ENCODE measurements at places on chromosomes 7 and 10.

GRCh38 chr7:66779669-66780409, 39.3 kb downstream of the RABGEF1 start:
- no peak for DNase-seq

DNA sequence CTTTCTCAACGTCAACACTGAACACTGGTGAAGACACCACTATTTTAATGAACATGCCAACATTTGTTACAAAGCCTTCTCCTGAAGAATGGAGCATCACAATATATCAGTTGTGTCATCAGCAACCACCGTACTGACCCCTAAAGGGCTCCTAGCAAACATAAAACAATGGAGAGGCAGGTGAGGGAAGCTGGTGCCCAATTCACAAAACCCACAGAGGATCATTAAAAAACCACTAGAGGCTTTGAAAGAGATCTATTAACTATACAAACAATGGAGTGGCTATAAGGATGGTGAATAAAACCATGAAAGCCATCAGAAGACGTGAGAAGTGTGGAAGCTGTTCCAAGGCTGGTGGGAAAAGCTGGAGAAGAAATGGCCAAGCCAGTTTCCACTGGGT, 150.8 kb downstream of the FAM107B start:
- no peak for DNase-seq

- peak; percentile 86 for DNase-seq
Measured at GRCh38 chr7:90720984-90721760, 125.1 kb downstream of the CDK14 start.

DNA sequence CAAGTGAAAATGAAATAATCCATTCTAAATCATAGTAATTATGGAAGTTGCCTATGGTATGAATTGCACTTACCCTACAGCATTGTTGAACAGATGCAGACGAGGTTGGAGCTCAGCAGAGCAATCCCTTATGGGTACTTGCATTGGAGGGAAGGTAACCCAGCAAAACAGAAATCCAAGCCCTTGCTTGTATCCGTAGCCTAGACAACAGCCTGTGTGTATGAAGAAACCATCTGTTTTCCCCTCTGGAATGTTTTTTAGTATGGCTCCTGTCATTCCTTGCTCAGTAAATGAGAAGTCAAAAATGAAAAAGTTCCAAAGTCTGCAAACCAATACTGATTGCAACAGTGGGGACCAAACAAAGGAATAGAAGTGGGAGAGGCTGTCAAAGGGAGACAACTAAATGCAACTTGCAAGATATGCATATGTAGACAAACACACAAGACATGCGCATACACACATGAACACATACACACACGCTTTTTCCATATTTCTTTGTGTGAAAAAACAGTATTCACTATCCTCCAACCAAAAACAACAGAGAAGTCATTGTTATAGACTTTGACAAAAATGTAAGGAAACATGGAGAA, 260.8 kb downstream of the DYNC1I1 start:
- DNase-seq = no peak

- DNase-seq = no peak
Measured at GRCh38 chr10:113911839-113912238, 57.4 kb downstream of the NHLRC2 start.

- no peak for DNase-seq
Measured at GRCh38 chr10:51139176-51139575, 64.9 kb downstream of the PRKG1 start.

DNA sequence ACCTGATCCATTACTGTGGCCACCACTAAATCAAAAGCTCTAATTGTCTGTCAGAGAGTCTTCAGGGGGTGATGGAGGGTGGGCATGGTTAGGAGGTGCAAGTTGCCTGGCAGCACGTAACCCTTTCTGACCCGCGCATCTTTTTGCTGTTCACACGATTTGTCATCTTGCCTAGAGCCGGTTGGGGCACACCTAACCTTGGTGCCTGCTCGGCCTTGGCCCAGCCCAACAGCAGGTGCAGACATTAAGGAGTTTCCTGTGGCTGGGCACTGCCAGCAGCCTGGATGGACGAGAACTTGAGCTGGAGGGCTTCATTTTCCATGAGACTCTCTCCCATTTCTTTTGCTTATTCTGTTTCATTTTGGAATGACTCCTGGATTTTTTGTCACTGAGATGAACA, 41.0 kb upstream of the PTF1A start:
- DNase-seq = no peak

DNA sequence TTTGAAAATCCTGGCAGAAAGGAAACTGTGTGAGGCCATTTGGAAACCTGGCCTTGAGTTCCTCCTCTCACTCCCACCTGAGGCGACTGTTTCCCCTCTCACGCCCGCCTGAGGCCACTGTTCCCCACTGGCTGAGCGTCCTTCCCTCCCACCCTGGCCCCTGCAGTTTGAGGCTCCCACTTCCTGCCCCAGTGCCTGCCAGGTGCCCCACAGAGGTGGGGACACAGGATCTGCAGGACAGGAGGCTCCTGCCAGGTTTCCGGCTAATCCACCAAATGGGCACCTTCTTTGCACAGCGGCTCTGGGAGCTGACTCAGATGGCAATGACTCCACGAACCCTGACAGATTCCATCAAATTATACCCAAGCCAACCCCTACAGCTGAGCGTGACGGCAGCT, 24.3 kb upstream of the LARP4B start:
- no peak for DNase-seq

DNA sequence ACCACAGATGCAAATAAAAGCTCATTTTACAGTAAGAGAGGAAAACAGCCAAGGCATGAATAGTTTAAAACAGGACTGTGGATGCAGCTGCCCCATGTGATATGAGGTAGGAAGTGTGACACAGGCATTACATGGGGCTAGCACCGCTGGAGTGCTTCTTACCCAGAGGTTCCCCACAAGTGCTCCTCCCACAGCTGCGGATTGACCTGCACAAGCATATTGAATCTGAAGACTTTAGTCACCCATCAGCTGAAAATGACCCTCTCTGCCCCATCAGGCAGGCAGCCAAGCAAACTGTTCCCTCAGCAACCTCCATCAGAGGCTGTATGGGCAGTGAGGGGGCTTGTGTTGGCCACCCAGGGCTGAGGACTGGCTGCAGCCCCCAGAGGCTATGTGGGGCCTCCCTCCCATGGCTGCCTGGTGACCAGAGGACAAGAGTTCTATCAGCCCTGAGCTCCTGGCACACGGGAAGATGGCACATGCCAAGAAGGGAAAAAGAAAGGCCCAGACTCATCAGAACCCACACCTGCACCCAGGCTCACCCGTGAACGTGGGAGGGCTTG, 98.7 kb downstream of the TCERG1L start:
- no peak for DNase-seq

DNA sequence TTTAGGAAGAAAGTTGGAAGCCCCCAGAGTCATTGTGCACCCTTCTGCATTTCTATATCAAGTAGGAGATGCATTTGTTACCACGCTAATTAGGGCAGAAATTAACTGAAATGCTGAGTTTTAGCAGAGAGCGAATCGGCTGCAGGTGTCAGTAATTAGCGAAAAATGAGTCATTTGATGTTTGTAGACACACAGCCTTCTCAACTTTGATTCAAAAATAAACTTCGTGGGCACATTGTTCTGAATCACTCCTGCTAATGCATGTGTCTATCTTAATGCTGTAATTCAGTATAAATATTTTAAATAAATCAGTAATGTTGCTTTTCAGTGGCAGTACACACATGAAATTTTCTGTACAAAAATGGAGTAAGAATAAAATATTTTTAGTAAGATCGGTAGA, 109.5 kb upstream of the CARD11 start:
- no peak for DNase-seq

- no peak for DNase-seq
Measured at GRCh38 chr10:77090381-77091356, 546.9 kb downstream of the KCNMA1 start.

GRCh38 chr10:127449490-127449889, 99.6 kb upstream of the NPS start:
- DNase-seq = no peak

- DNase-seq = no peak
Measured at GRCh38 chr10:102433619-102434046, 1.3 kb upstream of the CUEDC2 start.

GRCh38 chr10:101322266-101323108, 31.5 kb upstream of the BTRC start:
- no peak for DNase-seq

- DNase-seq = no peak
Measured at GRCh38 chr10:43131906-43132305, 6.3 kb upstream of the CSGALNACT2 start.

GRCh38 chr7:75906991-75907667, 7.8 kb upstream of the POR start:
- no peak for DNase-seq

DNA sequence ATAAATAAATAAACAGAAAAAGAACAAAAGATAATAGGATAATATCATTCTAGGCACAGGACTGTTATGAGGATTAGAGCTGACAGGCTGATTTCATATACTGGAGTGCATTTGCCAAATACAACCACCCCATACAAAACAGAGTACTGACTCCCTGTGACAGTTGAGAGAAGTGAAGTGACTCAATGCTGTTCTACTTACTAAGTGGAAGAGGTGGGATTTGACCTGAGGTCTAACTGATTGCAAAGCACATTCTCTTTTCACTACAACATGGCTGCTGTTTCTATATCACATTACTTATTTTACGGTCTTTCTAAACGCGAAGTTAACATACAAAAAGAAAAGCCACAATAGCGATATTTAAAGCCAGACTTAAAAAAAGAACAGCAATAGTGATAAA, 51.4 kb downstream of the ITGB1 start:
- no peak for DNase-seq

All from astrocyte of the cerebellum (primary cell).